ENCODE measurements at places on chromosomes 7 and 10.

- no peak for DNase-seq
These were observed 203.0 kb downstream of the HIBADH start for GRCh38 chr7:27459731-27460053.

DNA sequence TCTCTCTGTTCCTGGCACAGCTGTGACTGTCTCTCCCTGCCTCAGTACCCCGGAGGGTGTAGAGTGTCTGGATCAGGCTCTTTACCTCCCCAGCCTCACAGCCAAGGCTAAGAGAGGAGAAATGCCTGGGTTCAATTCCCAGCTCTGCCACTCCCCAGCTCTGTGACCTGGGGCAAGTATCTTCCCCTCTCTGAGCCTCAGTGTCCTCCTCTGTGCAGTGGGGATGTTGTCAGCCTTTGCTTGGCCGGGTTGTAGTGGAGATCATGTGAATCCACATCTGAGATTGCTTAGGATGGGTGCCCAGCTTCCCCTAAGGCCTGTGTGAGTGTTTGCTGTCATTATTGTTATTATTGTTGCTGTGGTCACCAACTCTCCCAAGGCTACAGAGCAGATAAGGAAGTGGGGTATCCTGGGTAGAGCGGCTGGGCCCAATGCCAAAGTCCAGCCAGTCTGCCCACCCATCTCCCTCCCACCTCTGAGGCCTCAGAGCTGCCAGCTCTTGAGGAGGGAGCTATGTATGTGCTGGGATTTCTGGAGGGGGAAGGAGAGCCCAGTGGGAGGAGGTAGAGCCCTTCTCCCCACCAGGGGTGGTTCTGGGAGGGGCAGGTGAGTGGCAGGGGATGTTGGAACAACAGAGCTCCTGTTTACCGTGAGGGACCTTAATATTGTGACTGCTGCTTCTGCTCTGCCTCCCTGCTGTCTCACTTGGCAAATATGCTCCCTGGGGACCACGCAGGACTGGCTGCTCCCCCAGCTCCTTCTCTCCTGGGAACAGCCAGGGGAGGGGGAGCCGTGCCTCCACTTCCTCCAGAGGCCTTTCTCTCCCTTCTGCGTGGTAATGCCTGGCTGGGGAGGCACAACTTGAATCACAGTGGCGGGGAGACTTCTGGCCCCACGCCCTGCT lies 170.5 kb downstream of the RPS24 start:
- DNase-seq, result no peak

GRCh38 chr10:84310470-84310869 lies 17.9 kb upstream of the CCSER2 start:
- no peak for DNase-seq

- DNase-seq, result no peak
These were observed 910 bp downstream of the WIPF3 start for GRCh38 chr7:29806995-29807841.

GRCh38 chr7:106749165-106749564 lies 88.2 kb upstream of the CCDC71L start:
- DNase-seq, result no peak
